Skeletal muscle cell (primary cell): ENCODE measurements at places on chromosomes 3 and 15.

DNA sequence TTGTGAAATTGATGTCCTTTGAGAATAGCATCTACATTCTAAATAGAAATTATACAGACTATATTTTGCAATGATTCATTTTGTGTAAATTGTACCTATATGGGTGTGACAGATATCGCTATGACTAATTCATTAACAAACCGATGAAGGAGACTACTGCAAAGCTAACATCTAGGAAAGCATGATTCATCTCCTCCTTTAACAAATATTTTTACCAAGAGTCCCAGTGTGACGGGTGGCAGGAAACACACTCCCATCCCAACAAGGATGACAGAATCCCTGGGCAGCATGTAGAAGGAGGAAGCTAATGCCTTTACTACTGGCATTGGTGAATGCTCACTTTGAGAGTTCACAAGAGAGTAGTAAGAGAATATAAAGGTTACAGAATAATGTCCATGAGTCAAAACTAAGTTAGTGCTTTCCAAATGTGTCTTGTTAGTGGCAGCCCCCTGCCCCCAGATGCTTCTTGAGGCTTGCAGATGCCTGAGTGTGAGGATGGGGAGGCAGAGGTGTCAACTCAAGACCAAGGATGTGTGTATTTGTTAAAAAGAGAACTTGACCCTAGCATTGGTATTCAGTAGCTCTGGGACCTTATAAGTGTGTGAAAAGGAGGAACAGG is 180.6 kb downstream of the FMN1 start:
- DNase-seq = peak; percentile 25

GRCh38 chr3:65713016-65713415 is 325.7 kb downstream of the MAGI1 start:
- DNase-seq = peak; percentile 56

DNA sequence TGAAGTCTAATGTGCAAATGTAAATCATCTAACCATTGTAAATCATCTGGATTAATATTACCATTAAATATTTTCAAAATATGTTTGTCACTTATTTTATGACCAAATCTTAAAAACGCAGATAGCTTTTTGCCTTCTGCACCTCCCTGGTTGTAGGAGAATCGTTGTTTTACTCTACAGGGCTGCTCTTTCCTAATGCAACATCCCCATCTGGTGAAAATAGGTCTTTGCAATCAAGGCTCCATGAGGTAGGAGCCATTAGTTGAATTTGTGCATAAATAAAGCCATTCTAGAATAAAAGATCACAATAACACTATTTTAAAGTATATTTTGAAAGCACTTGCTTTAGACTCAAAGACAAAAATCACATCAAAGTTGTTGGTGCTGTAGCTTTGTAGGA is 535.6 kb upstream of the AGTR1 start:
- DNase-seq = no peak

- DNase-seq = no peak
Observed at GRCh38 chr3:4355401-4356219, 52.4 kb downstream of the SETMAR start.

GRCh38 chr15:66085128-66085527 is 168.4 kb downstream of the MEGF11 start:
- no peak for DNase-seq

- DNase-seq = no peak
Observed at GRCh38 chr15:78766041-78766440, 45.2 kb downstream of the ADAMTS7 start.

GRCh38 chr3:36201546-36201945 is 178.8 kb upstream of the STAC start:
- DNase-seq = no peak

GRCh38 chr3:161406594-161407555 is 35.6 kb upstream of the SPTSSB start:
- no peak for DNase-seq

DNA sequence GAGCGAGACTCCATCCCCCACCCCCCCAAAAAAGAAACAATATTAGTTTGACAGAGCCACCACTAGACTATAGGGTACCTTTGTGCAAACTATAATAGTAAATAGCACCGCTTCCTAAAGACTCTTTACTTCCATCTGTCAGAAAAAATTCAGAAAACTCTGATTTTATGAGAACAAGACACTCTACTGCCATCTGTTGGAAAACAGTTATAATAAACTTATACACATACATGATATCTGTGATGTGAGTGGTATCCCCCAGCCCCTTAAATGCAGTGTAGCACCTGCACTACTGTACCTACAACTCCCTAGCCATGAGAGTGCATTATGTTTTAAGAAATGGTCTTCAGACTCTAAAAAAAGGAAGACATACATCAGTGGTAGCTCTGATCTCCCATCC is 47.1 kb upstream of the CTDSPL start:
- no peak for DNase-seq

DNA sequence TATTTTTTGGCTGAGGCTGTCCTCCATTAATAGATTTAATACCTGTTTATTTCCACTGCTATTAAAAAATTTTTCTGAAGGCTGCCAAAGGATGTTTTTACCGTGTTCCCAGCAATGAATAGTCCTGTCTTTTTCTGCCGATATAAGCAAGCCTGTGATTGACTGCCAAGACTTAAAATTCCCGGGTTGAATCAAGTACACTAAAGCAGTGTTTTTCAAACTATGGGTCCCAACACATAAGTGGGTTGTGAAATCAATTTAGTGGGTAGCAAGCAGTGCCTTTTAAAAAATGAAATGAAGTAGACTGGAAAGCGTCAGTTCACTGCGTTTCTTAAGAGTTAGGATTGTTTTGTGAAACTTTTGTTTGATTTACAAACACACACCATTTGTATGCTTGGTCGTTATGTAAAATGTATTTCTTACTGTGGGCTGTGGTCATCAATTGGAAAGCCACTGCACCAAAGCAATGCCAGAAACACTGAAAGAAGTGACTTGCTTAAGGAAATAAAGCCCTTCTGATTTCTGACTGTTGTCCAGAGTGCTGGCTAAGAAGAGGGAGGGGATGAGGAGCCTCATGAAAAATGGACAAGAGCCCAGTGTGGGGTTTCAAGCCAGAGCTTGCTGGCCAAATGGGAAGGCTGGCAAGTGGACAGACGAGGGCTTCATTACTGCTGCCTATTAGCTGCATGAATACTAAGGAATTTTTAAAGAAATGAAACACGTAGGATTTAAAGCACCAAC is 206.0 kb downstream of the THRB start:
- DNase-seq = no peak

- DNase-seq = no peak
Observed at GRCh38 chr15:23516866-23517265, 48.6 kb upstream of the MKRN3 start.

DNA sequence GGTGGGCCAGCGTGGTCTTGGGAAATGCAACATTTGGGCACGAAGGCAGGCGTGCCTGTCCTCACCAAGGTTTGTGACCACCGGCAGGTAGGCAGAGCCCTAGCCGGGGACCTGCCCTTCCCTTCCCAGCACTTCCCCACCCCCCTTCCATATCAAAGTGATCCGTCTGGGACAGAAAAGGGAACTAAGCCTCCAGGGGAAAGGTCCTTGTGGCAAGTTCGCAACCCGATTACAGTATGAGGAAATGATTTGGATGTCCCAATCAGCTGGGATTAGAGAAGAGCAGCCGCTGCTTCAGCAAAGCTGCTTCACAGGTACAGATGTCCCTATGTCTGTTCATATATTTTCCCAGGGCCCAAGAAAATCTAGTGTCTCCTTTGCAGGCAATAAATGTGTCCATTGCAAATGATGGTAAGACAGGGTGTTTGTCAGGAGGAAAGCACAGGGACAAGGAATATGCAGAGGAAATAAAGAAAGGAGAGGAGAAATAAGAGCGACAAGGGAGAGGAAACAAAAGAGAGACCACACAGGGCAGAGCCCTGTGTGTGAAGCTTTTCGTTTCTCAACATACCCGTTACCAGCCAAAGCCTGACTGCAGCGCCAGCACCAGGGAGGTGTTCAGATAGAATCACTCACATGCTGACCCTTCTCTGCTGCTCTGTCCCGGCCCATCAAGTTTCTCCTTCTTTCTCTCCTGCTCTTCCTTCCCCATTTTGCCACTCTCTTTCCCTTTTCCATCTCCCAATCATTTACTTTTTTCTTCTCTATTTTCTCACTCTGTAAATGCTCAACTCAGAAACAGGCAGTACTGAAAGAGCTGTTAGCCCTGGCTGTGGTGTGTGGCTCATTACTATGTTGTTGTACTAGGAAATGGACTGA is 17.4 kb upstream of the SECISBP2L start:
- DNase-seq = no peak

GRCh38 chr3:128195802-128196201 is 42.5 kb downstream of the EEFSEC start:
- DNase-seq = no peak

GRCh38 chr15:25185791-25186190 is 231.0 kb downstream of the SNRPN start:
- no peak for DNase-seq

- DNase-seq = no peak
Observed at GRCh38 chr15:71707230-71708050, 102.9 kb upstream of the NR2E3 start.

DNA sequence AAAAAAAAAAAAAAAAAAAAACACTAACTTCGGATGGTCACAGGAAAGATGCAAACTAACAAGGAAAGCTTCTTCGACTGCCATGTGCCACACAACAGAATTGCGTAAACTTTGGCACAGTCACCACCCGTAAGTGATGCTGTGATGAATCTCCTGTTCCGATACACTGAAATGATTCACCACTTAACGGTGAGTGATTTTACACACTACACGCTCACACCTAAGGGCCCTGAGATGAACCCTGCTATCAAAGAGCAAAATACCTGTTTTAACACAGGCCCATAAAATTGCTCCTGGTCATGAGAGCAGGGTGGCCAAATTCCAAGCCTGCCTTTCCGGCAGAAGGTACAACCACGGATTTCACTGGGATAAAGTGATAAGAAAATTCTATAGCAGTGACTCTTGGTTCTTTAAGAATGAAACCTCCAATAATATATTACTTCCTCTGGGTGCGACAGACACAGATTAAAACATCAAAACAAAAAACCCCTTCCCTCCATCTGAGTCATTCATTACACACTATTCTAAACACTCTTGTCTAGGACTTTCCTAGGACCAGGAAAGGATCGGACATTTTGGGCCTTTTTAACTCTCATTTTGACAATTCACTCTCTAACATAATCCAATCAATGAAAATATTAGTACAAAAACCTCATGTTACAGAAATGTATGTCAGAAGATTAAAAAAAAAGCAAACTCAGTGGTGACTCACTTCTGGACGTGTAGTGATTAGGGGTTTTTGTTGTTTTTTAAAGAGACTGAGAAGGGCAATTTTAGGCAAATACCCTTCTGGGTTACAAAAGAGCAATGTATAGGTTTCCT is 28.3 kb downstream of the LRIG1 start:
- DNase-seq = no peak

DNA sequence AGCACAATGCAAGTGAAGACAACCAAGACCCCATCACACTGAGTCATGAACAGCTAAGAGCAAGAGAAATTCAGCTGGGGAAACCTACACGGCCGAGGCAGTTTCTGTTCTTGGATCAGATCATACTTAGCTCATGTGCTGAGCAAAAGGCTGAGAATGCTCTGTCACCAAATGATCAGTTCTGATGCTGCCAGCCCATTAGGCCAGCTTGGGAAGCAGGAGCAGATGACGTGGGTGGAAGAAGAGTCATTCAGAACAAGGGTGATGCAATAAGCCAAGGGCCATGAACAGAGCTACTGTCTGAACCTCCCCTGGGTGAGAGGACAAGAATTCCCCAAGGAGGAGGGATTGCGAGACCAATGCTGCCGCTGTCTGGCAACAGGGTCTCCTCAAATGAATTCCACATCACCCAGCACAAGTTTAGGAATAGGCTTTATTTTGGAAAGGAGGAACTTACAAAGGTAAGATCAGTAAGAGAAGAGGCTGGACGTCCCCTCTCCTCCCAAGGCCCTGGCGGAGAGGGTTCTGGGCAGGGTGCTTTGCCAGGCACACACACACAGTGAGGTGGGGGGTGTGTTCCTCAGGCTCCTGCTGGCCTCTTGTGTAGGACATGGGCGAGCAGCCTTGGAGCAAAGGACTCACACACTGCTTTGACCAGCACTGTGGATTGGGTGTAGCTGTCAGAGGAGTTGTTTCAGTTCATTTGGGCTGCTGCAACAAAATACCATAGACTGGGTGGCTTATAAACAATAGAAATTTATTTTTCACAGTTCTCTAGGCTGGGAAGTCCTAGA is 65.6 kb upstream of the CTXND1 start:
- DNase-seq = peak; percentile 94

- no peak for DNase-seq
Observed at GRCh38 chr3:71885006-71885405, 100.1 kb upstream of the PROK2 start.

- no peak for DNase-seq
Observed at GRCh38 chr3:127342735-127343134, 54.9 kb upstream of the PRR20G start.

- no peak for DNase-seq
Observed at GRCh38 chr3:102223132-102223531, 211.7 kb upstream of the ZPLD1 start.

GRCh38 chr3:71444028-71444860 is 139.3 kb downstream of the FOXP1 start:
- peak; percentile 31 for DNase-seq

DNA sequence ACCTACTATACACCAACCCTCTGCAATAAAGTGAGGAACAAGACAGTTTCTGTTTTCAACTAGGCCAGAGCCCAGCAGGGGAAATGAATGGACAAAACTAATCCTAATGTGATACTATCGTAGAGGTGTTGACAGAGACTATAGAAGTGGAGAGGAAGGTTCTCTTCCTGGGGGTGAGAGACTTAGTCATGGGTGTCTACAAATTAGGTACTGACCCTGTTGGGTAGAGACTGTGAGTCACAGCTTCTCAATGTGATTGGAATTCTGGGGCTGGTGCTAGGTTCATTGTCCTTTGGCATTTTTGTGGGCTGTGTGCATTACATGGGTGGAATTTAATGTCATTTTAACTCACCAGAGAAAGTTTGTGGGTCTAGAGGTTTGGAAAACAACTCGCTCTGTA is 79.3 kb downstream of the ADAMTSL3 start:
- peak; percentile 53 for DNase-seq

DNA sequence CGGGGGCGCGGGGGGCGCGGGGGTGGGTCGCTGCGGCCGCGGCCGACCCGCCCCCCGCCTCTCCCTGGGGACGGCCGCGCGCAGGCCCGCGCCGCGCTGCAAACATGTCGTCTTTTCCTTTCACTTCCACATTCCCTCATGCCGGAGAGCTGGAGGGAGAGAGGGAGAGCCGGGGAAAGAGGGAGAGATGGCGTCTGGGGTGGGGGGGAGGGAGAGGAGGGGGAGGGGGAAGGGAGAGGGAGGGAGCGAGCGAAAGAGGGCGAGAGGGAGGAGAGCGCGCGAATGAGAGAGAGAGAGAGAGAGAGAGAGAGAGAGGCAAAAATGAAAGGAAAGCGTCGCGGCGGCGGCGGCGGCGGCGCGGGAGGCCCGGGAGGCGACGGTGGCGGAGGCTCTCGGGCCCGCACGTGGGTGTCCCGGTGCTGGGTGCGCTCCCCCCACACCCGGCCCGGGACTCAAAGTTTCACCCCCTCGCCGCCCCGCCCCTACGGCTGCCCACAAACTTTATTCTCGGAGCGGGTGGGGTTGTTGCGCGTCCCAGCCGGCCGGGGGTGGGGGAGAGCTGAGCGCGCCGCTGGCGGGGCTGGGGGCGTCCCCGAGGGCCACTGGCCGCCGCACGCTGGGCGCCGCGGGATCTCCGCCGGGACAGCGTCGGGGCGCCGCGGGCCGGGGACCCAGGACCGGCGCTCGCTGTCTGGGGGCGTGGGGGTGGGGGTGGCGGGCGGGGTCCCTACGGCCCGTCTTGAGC is 731 bp downstream of the ZNF710 start:
- DNase-seq = no peak
